A549 (cell line): ENCODE measurements at places on chromosomes 12 and 14.

GRCh38 chr14:22334627-22335026 lies 254.4 kb downstream of the DAD1 start:
- peak; percentile 17 for DNase-seq

DNA sequence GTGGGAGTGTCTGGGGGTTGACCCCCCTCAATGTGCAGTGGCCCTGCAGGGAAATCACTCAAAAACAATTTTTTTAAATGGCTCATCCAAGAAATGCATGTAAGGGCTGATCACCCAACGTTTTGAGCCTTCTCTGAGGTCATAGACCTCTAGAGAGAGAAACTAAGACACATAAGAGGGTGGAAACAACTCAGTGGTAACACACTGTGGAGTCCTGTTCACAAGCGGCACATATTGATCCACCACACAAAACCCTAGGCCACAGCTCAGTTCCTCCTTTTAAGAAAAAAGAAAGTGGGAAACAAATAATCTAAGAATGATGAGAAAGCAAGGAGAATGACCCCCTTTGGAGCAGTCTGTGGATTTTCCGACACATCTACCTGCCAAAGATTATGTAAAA lies 83.0 kb upstream of the METAP2 start:
- DNase-seq: no peak

DNA sequence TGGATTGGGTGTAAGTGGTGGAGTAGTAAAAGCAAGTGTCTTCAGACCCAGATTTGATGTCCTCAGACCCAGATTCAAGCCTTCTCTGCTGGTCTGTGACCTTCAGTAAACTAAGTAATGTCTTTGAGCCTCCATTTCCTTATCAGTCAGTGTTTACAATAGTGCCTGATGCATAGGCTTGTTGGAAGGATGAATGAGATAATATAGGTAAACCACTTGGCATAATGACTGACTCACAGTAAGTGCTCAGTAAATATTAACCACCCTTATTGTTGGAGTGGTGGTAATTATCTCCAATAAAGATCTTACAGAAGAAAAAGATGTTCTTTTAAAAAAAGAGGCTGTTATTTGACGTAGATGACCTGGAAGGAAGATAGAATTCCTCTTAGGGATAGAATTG lies 86.2 kb downstream of the IGF1 start:
- DNase-seq: no peak

DNA sequence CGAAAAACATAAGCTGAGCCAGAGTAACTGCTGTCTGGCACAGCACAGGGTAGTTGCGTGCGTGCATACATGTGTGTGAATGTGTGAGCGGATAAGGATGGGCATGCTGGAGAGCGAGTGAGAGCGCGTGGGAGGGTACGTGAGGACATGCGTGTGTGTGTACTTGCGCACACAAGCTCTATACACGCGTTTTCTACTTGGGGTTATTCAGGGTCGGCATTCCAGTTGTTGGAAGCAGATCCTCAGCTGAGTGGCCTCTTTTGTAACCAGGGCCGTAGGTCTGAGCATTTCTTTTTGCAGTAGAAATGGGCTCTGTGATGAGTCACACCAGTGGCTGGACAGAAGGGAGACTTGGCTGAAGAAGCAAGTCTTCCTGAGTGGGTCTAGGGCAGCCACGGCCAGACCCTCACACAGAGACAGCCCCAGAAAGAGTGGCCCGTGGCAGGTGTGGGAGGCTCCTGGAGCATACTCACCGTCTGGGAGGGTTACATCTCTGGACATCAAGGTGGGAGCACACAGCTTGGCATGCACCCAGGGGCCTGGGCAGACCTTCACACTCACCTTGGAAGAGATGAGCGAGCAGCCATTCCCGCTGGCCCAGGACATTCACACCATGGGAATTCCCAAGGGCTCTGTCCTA lies 78.0 kb downstream of the LRRC74A start:
- no peak for DNase-seq

- no peak for DNase-seq
Measured at GRCh38 chr14:90383731-90384542, 12.9 kb upstream of the CALM1 start.

DNA sequence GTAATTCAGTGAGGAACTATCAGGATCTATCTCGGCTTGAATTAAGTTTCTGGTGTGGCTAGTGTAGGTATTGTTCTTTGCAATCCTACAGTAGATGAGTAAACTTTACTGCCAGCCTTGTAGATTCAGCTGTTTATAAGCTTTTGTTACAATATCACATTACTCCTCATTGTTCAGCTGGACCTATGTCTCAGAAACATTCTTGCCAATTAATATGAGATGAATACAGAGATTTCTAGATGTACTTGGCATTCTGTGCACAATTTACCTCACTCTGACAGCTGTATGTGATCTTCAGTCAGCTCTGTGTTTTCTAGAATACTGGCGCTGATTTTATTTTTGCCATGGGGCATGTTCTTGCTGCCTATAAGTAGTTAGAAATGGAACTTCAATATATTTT lies 55.7 kb downstream of the METTL25 start:
- no peak for DNase-seq

GRCh38 chr12:27260746-27261145 lies 16.7 kb downstream of the STK38L start:
- no peak for DNase-seq

DNA sequence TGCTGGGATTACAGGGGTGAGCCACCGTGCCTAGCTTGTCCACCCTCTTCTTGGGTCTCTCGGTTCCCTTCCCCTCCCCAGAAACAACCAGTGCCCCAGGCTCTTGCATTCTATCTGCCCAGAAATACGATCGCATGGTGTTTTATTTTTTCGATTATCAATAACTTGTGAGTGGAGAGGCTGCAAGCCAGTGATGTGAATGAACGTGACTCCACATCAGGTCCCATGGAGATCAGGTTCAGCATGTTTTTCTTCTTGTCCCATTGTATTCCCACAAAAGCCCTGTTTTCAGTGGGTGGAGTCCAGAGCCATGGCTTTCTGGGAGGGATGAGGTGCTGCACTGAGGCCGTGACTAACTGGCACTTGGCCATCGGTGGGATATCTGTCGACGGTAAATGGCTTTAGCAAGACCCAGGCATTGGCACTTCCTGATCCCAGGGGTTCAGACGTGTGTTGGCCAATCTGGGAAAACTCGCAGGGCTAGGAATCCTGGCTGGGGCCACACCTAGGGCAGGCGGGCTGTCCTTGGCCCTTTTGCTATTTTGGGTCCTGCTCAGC lies 12.7 kb upstream of the HNF1A start:
- no peak for DNase-seq

GRCh38 chr12:4700621-4701026 lies 19.6 kb upstream of the GALNT8 start:
- DNase-seq: no peak

DNA sequence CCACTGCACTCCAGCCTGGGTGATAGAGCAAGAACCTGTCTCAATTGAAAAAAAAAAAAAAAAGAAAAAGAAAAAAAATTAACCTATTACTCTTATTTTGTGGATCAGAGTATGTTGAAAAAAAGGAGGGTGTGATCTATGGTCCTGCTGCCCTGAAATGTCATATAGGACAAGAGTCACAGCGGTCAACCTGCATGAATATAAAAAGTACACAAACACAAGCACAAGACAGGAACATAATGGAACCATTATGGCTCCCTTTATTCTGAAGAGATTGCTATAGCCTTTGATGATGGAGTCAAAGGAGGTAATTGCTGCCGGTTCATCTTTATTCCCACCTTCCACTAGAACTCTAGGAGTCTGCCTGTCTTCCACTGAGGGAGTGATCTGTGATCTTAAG lies 96.9 kb downstream of the NTN4 start:
- DNase-seq: no peak

- no peak for DNase-seq
Measured at GRCh38 chr12:90301095-90301494, 592.5 kb upstream of the ATP2B1 start.

DNA sequence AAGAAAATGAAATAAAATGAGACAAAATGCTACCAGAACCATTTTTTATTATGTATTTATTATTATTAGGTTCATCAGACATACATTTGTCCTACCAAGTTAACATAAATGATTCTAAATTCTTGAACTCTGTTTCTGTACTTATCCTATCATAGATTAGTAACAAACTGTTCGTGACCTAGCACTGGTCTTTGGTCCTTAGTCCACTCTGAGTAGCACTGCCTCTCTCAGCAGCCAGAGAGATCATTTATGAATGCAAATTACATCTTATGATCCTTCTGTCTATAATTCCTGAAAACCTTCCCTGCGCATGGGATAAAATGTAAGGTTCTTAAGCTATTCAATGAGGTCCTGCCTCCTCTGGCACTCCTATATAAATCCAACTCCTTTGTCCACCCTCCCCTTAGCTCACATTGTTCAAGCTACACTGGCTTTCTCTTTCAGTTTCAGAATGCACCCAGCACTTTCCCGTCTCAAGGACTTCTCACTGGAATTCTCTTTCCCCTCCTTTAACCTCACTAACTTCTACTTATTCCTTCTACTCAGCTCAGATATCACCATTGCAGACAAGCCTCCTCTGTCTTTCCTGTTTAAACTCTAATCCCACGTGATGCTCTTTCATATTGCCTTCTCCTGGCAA lies 17.1 kb downstream of the PDZRN4 start:
- DNase-seq: no peak

DNA sequence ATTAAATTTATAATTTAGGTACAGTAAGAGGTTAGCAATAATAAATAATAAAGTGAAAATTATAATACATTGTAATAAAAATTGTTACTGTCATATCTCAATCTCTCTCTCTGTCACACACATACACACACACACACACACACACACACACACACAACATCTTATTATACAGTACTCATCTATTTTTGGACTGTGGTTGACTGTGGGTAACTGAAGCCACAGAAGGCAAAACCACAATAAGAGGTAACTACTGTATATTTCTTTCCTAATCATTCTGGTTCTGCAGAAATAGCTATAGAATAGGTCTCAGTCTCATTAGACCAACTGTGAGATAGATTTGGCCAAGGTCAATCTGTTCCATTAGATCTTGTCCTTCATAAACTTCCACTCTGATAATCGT lies 33.1 kb upstream of the PTPRO start:
- DNase-seq: no peak

GRCh38 chr12:130873825-130874224 lies 2.0 kb downstream of the RAN start:
- DNase-seq: no peak

- DNase-seq: no peak
Measured at GRCh38 chr14:93669632-93670031, 118.7 kb downstream of the PRIMA1 start.

- no peak for DNase-seq
Measured at GRCh38 chr14:60196291-60196690, 31.1 kb upstream of the DHRS7 start.

GRCh38 chr12:87383680-87384079 lies 645.5 kb downstream of the C12orf50 start:
- no peak for DNase-seq

- DNase-seq: no peak
Measured at GRCh38 chr14:65321370-65321875, 91.1 kb upstream of the FUT8 start.

DNA sequence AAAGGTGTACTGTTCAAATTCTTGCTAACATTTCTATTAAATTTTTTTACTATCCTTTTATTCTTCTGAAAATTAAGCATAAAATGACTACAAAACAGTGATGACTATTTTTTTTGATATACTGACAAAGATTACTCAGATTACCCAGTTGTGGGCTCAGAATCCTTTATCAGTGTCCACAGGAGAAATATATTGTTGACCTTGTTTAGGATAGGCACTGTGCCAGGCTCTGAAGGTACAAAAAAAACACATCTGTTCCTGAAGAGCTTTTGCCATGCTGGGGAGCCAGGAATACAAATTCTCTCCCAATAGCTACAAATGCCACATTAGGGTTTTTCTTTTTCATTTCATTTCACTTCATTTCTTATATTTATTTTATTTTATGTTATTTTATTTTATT lies 26.9 kb upstream of the GCH1 start:
- DNase-seq: no peak

DNA sequence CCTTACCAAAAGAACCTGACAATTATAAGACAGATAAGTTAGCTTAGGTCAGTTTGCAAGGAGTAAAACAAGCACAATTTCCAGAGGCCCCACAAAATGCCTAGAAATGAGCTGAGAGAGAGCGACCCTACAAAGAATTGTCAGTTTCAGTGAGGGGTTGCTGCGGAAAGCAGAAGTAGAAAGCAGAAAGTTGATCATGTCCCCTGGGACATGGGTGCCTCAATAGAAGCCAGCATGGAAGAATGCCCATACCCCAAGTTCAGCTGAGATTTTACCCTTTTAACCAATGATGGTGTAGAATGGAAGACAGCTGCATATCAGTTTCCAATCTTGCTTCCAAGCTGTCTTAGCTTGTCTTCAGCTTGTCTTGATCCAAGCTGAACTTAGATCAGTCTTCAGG lies 21.8 kb upstream of the CRY1 start:
- no peak for DNase-seq

GRCh38 chr12:132924356-132924755 lies 31.8 kb downstream of the ZNF605 start:
- no peak for DNase-seq
